ENCODE measurements at places on chromosomes 3 and 15. TPM values are rescaled to one million over a fixed set of nuclear protein-coding genes. Genes with fewer than 3 reads are reported as not detected.
A peak's percentile ranks its signal among the peaks of the same experiment; 100 is the strongest.

DNA sequence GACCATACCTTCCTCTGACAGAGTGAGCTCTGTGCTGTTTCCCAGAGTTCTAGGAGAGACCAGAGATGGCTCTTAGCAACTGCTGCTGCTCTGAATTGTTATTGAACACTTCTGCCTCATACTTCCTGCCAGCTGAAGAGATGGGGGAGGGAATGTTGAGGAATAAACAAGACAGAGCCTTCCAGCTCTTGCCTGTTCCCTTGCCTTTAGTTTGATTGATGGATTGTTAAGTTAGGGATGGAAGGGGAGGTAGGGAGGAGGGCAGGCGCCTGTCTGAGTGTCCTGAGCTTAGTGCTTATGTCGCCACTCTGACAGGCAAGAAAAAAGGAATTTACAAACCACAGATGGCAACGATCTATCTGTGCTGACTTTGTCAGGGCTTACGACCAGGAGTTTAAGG lies 42.8 kb downstream of the ZNF609 start:
- no peaks in the 10 kb centered on the region for H3K27me3 ChIP-seq
- peaks cover 40% of the 10 kb centered on the region for H3K36me3 ChIP-seq
- peak overlapping the region; percentile 46 for H3K27ac ChIP-seq
- DNase-seq, result no peak
- peak overlapping the region; percentile 50 for H3K4me3 ChIP-seq

DNA sequence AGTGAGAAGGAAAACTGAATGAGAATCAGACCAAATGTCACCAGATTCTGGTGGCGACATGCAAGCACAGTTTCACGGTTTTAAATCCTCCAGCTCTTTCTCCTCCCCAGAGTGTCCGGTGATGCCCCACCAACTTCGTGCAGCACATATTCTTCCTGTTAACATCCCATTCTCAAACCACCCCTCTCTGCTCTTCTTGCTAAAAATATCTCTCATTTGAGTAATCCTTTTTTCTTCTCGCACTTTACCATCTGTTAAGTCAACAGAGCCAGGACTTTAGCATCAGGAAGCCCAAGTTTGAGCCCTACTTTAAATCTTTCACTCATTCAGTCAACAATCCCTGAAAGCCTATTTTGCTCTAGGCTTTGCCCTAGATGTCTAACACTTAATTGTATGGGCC lies 68.2 kb upstream of the VGLL4 start:
- no peaks in the 10 kb centered on the region for H3K27me3 ChIP-seq
- no peak overlapping the region for H3K4me3 ChIP-seq
- no peak overlapping the region for H3K27ac ChIP-seq

DNA sequence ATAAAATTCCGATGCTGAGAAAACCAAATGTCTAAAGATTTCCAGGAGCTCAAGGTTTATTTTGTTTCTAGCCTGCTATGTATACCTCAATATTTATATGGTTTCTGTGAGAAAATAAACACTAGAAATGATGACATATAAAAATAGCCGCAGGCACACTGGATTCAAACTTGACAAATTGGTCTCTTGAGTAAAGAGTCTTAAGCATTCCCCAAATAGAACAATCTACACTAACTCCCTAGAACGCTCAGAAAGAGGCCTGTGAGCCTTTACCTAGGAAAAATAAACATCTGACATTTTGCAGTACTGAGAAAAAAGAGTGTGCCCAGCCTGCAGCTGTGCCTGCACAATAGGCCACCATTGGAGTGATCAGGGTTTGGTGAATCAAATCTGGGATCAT lies 75.2 kb downstream of the NEK10 start:
- peaks cover 4% of the 10 kb centered on the region for H3K36me3 ChIP-seq
- no peak for DNase-seq
- H3K27me3 ChIP-seq, result no peaks in the 10 kb centered on the region
- H3K27ac ChIP-seq, result no peak overlapping the region

DNA sequence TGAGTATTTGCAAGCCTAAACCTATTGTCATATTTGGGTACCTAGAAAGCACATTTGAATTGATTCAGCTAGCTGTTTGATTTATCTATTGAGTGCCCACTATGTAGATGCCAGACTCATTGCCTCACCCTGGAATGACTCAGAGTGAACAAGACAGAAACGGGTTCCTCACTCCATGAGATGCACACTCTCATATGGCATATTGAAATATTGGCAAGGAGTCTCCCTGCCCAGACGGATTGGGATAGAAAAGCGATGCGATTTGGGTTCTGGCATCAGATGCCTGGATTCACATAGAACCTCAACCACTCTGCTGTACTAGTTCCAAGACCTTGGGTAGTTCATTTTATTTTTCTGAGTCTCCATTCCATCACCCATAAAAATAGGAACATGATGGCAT lies 22.5 kb downstream of the LRRN1 start:
- H3K27ac ChIP-seq, result no peak overlapping the region
- no peaks in the 10 kb centered on the region for H3K27me3 ChIP-seq
- no peak for DNase-seq
- no peaks in the 10 kb centered on the region for H3K36me3 ChIP-seq
- no peak overlapping the region for H3K4me3 ChIP-seq

GRCh38 chr3:20091331-20092047 lies 51.2 kb downstream of the KAT2B start:
- H3K36me3 ChIP-seq, result peaks cover 46% of the 10 kb centered on the region
- H3K4me1 ChIP-seq, result peaks cover 5% of the 10 kb centered on the region
- no peak overlapping the region for H3K4me3 ChIP-seq
- no peak overlapping the region for H3K27ac ChIP-seq

The ARHGEF26 gene
- not detected for total RNA-seq

DNA sequence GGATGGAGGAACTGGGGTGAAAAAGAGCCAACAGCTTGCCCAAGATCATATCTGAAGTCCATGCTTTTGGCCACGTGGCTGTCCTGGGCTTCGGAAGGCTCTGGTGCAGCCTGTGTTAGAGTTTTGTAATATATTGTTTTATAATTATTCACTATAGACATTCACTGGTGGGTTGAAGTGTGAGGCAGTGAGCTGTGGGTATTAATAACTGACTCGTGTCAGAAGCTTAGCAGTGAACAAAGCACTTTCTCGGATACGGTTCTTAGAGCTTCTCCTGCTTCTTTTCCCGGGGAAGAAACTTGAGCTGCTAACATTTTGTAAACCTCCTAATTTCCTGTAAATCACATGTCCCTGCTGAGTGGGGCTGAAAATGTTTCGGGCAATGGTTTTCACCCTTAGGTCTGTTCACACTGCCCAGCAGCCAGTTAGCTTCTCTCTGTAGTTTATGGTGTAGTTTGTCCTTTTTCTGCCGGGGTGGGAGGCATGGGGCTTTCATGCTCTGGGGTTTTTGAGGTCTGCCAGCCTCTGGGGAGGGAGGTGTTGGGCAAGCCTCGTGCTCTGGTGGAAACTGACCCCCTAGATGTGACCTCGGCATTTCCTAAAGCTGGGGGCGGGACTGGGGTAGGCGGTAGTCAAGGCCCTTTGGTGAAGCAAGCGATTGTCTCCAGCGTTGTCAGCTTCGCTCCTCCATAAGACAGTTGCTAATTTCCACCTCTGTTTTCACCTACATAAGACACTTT lies 1.7 kb downstream of the MRAS start:
- H3K27me3 ChIP-seq, result peaks cover 41% of the 10 kb centered on the region
- peaks cover 3% of the 10 kb centered on the region for H3K36me3 ChIP-seq
- DNase-seq, result no peak
- H3K27ac ChIP-seq, result no peak overlapping the region

The RBP2 gene
- not detected for total RNA-seq

DNA sequence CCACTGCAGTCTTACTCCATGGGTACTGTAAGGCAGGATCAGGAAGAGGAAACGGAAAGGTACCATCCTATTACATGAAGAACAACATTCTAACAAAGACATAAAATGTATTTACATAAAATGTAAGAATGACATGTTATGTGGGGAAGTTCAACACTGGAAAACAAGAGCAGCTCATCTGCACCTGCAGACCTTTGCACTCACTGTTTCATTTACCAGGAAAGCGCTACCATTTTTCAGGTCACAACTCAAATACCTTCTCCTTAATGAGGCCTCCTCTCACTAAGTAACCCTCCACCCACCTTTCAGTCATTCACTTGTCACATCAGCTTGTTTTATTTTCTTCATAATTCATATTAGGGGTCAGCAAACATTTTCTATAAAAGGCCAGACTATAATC lies 2.6 kb downstream of the TMCC1 start:
- no peaks in the 10 kb centered on the region for H3K27me3 ChIP-seq
- H3K27ac ChIP-seq, result no peak overlapping the region
- DNase-seq, result no peak
- peaks cover 13% of the 10 kb centered on the region for H3K36me3 ChIP-seq
- no peak overlapping the region for H3K4me3 ChIP-seq

GRCh38 chr3:112974894-112975293 lies at the start of gene CD200R1:
Gene CD200R1 (minus strand): TSS chr3:112975103. CDS start chr3:112974857, 246 bp downstream.
- peaks cover 68% of the 10 kb centered on the region for H3K4me1 ChIP-seq
- DNase-seq, result no peak
- H3K27me3 ChIP-seq, result no peaks in the 10 kb centered on the region
- H3K4me3 ChIP-seq, result peak within 1 kb of the TSS; percentile 75

- no peaks in the 10 kb centered on the region for H3K36me3 ChIP-seq
- no peaks in the 10 kb centered on the region for H3K4me1 ChIP-seq
- no peak overlapping the region for H3K4me3 ChIP-seq
- DNase-seq, result no peak
- no peak overlapping the region for H3K27ac ChIP-seq
- no peaks in the 10 kb centered on the region for H3K27me3 ChIP-seq
These were observed 32.2 kb upstream of the TMEM158 start for GRCh38 chr3:45258317-45258716.

- DNase-seq, result no peak
- H3K4me3 ChIP-seq, result no peak overlapping the region
- no peaks in the 10 kb centered on the region for H3K4me1 ChIP-seq
- peaks cover 3% of the 10 kb centered on the region for H3K27me3 ChIP-seq
These were observed 366.7 kb downstream of the PTPRG start for GRCh38 chr3:61928039-61928438.

The TMC3 gene
- not detected for total RNA-seq
